ENCODE measurements at places on chromosomes 11 and 22.

DNA sequence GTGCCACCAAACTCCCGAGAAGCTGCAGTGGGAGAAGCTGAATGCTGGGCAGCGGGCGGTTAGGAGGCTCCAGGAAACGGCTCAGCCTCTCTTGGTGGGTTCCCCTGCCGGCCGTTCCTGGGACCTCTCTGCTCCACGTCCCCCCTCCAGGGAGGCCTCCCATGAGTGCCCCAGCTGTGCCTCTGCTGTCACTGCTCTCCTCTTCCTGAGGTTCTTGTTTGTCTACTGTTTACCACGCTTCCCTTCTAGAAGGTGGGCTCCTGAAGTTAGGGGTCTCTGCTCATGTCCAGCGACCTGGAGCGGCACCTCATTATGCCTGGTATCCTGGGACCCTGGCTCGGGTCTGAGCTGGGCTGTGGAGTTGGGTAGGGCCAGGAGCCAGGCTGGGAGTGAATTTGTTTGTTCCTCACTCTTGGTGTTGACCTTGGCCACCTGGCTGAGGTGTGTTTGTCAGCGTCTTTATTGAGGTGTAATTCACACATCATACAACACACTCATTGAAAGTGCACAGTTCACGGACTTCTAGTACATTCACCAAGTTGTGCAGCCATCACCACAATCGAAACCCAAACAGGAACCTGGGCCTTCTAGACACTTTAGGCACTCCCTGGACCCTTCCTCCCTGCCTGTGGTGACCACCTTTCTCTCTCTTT, 37.8 kb upstream of the GRAMD4 start:
- DNase-seq = no peak

DNA sequence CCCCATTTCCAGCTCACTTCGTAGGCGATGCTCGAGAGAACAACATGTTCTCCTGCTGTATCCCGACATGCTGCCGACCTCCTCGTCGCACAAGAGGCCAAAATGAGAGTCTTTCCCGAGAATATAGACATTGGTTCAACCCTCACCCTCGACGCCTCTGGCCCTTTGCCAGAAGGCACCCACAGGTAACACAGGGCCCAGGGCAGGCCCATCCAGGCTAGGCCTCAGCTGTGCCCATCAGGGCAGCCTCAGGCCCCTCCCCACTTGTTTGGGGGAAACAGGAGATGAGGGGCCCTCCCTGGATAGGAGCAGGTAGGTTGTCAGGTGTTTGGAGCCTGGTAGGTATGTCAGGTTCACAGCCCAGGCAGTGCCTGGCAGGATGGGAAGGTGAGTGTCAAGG, 2.7 kb upstream of the RGL4 start:
- no peak for DNase-seq

- no peak for DNase-seq
Observed at GRCh38 chr11:15737320-15737719, 619.0 kb downstream of the SOX6 start.

- peak; percentile 9 for DNase-seq
Observed at GRCh38 chr11:69263736-69264052, 30.3 kb upstream of the MYEOV start.

DNA sequence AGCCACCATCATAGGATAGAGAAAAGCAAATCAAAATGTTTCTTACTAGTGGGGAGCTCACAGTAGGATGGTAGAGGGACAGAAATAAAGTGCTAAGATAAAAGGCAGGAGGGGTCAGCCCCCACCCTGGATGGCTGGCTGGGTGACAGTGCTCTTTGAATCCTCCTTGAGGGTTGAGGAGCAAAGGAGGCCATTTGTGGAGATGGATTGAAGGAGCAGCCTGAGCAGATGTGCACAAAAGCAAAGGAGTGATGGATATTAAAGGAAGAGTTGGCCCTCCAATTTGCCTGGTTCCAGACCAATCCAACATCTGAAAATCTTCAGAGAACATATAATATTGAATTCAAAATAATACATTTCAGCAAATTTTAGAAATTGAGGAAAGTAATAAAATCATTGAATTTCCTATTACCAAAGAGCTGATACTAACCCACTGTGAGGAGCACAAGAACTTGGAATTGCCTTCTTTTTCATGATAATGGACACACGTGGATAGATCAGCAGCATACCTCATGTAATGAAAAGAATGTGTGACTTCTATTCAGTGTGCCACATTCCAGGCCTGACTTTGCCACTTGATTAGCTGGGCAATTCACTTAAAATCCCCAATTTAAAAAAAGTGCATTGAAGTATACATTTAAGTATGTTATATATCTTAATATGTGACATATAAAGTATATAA, 287.0 kb downstream of the FAT3 start:
- no peak for DNase-seq

DNA sequence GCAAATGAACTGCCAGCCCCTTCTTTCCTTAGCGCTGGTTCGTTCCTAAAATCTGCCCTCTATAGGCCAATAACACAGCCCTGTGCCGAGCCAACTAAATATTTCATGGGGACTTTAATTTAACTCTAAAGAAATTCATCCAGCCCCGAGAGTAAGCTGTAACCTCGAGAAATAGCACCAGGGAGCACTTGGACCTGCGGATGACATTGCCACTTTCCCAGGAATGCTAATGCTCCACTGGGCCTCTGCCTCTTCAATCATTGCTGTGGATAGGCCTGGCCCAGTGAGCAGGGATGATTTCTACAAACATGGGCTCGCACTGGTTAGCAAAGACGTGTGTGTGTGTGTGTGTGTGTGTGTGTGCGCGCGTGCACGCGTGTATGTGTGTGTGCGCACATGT, 95.3 kb upstream of the TBCEL start:
- no peak for DNase-seq

DNA sequence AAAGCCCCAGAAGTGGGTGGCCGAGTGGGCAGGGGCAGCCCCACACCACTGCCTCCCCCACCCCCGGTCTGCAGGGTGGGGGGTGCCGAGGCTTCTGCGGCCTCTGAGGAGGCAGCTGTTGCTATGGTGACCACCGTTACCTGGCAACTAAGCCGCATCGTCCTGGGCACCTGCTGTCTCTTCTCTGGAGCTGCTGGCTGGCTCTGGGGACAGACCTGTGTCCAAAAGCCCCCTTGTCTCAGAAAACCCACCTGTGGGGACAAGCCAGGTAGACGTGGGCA, 79.9 kb upstream of the PRR5 start:
- DNase-seq = no peak

GRCh38 chr11:73473252-73473651, 97.1 kb downstream of the RELT start:
- DNase-seq = no peak

DNA sequence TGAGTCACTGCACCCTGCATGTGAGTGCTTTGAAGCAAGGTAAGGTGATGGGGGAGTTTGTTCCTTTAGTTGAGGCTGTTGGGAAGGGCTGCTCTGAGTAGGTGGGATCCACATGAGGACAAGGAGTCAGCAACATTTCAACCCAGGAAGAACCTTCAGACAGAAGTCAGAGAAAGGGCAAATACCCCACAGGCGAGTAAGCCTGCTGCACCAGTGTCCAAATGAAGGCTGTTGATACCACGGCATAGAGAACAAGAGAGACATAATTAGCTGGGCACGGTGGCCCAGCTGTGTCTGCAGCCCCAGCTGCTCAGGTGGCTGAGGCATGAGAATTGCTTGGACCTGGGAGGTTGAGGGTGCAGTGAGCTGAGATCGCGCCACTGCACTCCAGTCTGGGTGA, 54.3 kb upstream of the CLMP start:
- no peak for DNase-seq

DNA sequence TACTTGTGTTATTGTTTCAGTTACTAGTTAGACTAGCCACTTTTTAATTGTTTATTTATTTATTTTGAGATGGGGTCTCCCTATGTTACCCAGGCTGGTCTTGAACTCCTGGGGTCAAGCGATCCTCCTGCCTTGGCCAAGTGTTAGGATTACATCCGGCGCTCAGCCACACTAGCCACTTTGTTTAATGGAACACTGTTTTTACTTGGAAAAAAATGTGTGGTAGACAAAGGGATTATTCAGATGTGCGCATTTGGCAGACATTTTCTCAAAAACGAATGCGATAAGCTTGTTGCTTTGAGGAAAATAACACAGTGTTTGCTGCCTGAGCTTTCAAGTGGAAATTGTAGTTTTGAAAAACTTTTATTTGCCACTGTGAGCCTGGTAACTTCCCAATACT, 51.0 kb downstream of the CTNND1 start:
- DNase-seq = no peak

DNA sequence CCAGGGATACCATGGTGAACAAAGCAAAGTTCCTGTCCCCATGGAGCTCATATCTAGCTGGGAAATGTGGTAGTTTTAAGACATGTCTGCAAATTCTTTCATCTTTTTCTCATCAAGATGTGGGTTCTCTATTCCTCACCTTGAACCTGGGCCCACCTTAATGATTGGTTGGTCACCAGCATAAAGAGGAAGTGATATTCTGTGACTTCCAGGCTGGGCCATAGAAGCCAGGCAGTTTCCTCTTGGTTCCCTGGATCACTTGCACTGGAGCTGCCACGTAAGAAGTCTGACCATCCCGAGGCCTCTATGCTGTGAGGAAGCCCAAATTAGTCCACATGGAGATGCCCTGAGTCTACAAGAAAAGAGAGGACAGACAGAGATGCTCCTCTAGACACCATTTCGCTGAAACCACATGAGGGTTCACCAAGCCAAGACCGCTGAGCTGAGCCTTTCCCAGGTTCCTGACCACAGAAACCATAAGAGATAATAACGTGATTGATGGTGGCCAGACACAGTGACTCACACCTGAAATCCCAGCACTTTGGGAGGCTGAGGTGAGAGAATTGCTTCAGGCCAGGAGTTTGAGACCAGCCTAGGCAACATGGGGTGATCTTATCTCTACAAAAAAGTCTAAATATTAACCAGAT, 119.5 kb upstream of the ISX start:
- DNase-seq = no peak

GRCh38 chr22:39468487-39469325, 11.9 kb downstream of the MGAT3 start:
- no peak for DNase-seq

DNA sequence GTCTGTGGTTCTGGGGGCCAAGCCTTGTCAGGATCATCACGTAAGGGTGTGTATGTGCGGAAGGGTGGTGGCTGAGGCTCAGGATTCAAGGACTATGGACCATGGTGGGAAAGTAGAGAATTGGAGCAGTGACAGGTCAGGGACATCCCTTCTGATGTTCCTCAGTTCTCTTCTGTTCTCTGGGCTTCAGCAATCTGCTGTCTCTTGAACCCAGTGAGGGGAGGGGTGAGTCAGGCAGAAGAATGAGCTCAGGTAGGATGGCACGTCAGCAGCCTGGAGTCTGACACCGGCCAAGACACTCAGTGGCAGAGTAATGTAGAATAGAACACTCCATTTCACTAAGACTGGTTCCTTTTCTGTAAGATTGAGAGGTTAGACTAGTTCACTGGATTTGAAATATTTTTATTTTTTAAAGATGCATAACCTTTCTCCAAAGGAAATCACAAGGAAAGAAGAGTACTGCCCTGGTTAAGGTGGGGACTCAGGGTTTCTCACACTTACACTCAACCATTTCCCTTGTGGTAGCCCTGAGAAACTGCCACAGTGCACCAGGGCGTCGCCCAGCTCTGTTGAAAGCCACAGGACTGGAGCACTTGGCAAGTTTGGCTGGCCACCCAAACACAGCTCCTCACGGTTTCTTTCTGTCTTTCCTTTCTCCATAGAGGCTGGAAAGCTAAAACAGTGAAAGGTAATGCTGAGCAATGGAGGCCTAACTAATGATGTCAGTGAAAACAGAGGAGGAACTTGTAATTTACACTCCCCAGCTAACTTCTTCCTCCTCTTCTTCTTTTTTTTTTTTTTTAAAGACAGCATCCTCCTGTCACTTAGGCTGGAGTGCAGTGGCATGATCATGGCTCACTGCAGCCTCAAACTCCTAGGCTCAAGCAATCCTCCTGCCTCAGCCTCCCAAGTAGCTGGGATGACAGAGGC, 23.1 kb upstream of the MICAL2 start:
- DNase-seq = peak; percentile 88

DNA sequence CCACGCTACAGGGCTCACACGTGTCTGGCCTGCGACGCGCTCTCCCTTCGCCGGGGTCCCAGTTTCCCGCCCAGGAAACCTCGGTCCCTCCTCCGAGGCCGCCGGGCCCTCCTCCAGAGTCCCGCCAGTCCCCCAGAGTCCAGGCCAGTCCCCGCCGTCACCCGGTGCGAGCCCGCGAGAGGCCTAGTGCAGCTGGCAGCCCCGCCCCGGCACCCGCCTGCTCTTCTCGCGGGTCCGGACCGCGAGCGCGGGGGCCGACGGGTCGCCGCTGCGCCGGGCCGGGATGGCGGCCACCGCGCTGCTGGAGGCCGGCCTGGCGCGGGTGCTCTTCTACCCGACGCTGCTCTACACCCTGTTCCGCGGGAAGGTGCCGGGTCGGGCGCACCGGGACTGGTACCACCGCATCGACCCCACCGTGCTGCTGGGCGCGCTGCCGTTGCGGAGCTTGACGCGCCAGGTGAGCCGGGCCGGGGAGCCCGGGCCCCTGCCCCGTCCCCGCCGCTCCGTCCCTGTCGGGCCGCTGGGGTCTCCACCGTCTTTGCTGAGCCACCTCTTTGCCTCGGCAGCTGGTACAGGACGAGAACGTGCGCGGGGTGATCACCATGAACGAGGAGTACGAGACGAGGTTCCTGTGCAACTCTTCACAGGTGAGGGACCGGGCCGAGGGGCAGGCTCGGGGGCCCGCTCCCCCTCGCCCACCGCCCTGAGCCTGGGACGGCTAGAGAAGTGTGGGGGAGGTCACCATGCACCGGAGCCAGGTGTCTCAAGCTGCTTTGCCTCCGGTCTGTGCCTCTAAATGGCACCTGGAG, at the start of gene PTPMT1:
TSS of gene PTPMT1 (plus strand) at position 260 of the 809 bp plus-strand sequence. CDS start at position 284, 24 bp downstream.
- DNase-seq = peak; percentile 90

GRCh38 chr11:57325735-57326048, 940 bp upstream of the TNKS1BP1 start:
- no peak for DNase-seq

DNA sequence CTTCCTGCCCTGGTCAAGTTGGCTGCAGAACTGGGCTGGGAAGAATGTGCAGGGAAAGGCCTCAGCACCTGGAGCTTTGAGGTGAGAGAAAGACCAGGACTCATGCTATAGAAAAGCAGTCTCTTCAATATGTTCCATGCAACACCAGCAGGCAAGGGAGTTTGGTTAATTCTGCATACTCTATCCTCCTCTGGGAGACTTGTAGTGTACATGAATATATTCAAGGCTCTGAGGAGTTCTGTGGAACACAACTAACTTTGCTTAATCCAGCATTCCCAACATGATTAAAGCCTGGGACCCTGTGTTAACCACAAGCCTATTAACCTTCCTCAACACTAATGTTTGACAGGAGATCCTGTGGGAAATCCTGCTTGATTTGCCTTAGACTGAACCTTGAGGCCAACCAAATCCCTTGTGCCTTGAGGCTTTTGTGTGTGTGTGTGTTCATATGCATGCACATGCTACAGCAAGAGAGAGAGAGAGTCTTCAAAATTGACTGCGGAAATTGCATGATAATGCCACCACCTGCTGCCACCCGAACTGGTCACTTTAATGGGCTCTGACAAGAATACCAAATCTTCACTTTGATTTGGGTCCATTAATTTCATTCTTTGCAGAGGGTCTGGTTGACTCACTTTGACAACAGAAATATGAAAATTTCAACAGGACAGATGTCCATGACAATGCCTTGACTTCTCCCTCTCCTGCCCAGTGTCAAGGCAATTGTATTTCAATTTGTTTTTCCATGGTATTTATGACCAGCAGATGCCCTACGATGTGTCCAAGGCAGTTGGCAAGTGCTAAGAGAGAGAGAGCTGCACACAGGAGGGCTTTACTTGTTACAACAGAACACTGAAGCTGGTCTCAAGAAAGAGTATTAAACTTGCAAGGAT, 238.2 kb upstream of the ZBED5 start:
- no peak for DNase-seq

- no peak for DNase-seq
Observed at GRCh38 chr22:46390652-46391301, 55.3 kb downstream of the TRMU start.
